Stimulated activated effector memory CD8-positive, alpha-beta T cell treated with anti-CD3 and anti-CD28 coated beads, Interleukin-12 subunit alpha, Interleukin-12 subunit beta, amount 100 ng/mL, for 72 hours (primary cell): ENCODE measurements at places on chromosomes 13 and 19.

GRCh38 chr19:30178721-30179402, 193.3 kb upstream of the ZNF536 start:
- no peak for DNase-seq

GRCh38 chr19:32396046-32396652, 9.4 kb upstream of the DPY19L3 start:
- no peak for DNase-seq

GRCh38 chr19:29662278-29662603, 3.0 kb upstream of the PLEKHF1 start:
- DNase-seq: no peak

DNA sequence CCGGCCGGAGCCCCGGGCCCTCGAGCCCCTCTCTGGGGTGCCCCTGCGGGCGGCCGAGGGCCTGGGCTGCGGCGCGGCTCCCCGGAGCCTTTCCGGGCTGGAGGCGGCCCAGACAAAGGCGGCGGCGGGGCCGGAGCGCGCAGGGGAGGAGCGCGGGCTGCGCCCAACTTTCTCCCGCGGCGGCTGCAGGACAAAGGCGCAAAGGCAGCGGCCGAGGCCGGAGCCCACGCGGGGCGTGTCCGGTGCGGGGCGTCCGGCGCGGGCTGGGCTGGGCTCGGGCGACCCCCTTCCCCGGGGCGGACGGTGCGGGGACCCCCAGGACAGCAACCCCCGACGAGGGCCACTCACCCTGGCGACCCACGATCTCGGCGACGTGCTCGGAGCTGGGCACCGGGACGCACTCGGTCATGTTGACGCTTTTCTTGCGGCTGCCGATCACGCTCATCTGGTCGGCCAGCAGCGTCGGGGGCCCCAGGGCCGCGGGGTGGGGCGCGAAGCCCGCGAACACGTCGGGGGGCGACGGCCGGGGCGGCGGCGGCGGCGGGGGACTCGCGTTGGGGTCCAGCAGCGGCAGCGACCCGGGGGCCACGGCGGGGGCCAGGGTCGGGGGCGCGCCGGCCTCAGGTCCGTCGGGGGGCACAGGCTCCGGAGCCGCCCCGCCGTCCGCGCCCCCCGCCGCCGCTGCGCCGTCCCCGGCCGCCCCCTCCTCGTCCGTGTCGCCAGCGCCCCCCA, 843 bp downstream of the MEX3D start:
- no peak for DNase-seq

DNA sequence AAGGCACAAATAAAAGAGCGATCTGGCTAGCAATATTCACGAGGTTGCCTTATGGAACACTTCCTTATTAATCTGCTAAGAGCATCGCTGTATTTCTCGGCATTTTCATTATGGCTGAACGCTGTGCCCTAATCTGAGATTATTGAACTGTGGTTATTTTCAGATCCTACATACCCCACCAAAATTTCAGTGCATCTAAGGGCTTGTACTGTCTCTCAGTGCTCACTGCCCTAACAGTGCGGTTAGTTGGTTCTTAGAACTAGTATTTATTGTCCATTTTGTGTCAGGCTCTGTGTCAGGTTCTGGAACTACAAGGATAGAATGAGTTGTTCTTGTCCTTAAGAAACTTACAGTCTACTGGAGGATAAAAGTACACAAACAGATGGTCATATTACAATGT, 51.6 kb downstream of the FLT3 start:
- no peak for DNase-seq

- no peak for DNase-seq
Measured at GRCh38 chr19:16073481-16073880, 2.8 kb upstream of the TPM4 start.

DNA sequence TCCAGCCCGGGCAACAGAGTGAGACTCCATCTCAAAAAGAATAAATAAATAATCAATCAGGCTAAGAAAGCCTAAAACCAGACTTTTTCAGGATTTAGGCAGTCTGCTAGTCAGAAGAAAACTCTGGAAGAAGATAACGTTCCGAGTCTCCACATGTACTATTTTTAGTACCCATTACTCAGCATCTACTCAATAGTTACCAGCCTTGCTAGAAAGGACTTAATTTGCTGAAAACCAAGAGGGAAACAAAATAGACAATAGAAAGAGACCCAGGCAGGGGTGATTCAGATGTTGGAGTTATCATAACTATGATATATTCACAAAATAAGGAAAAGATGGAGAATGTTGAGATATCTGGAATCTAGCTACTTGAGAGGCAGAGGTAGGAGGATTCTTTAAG, 3.6 kb upstream of the LIN7B start:
- DNase-seq: no peak

DNA sequence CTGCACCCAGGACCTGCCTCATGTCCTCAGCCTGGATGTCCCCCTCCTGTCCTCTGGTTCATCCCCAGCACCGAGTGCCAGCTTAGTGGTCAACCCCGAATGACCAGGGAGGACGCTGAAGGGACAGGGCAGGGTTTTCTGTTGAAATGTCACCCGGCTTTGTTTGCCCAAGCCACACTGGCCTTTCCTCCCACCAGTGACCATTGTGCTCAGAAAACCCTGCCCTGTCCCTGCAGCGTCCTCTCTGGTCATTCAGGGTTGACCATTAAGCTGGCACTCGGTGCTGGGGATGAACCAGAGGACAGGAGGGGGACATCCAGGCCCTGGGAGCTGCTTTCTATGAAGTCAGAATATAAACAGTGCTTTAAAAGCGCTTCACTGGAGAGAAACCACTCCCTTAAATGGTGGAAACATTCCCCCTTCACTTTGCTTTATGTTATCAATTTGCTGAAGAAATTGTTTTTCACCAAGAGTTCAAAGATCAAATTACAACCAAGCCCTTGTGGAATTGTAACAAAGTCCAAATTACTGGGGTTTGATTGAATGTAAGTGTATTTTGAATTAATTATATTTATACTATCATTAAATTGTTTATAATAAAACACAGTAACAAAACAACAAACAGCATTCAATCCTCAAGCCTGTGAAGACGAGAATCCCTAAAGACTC, 21.4 kb downstream of the CARS2 start:
- no peak for DNase-seq

DNA sequence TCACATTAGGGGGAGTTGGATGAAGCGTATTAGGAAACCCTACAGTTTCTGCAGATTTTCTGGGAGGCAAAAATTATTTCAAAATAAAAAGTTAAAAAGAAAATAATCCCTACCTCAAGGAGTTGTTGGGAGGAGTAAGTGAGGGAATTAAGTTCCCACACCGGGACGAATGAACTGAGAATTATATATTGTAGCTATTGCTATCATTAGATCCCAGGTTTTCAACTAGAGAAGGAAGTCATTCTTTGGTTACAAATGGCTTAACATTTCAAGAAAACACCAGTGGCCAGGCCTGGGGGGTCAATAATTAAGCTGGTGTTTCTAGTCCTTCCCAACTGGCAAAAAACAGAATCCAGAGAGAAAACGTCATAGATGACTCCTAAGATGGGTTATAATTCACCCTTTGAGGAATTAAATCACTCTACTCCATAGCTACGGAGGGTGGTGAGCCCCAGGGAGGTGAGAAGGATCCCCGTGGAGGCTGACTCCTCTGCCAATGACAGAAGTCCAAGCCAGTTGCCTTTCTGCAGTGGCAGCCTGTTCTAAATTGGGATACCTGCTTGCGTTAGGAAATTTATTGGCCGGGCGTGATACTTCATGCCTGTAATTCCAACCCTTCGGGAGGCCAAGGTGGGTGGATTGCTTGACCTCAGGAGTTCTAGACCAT, 1.2 kb upstream of the MYDGF start:
- DNase-seq: no peak

- no peak for DNase-seq
Measured at GRCh38 chr13:97101912-97102708, 107.8 kb upstream of the OXGR1 start.

DNA sequence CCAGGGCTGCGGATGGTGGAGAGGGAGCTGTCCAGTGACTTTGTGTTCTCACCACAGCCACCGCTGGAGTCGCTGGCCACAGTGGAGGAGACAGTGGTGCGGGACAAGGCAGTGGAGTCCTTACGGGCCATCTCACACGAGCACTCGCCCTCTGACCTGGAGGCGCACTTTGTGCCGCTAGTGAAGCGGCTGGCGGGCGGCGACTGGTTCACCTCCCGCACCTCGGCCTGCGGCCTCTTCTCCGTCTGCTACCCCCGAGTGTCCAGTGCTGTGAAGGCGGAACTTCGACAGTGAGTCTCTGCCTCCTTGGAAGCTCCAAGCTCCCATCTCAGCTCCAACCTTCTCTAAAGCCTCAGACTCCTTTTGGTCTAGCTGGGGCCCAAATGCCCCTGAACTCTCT, 21.4 kb downstream of the PPP2R1A start:
- DNase-seq: no peak

DNA sequence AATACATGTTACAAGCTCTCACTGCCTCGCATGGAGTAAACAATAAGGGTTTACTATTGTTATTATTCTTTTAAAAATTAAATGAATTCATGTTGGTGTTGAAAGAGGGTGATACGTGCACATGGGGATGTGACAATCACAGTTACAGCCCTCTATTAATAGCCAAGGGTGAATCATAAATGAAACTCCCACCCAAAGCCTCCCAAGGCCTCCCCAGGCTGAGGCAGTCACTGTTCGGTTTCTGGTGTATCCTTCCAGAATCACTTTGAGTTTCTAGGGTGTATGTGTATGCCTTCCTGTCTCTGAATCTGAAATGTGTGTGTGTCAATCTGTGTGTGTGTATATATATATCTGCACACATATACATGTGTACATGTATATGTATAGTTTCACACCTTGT, 73.4 kb downstream of the AKAP11 start:
- DNase-seq: no peak

- no peak for DNase-seq
Measured at GRCh38 chr13:101434486-101434885, 18.0 kb upstream of the ITGBL1 start.
